LNCaP clone FGC (cell line): ENCODE measurements at places on chromosomes 3 and 15.

DNA sequence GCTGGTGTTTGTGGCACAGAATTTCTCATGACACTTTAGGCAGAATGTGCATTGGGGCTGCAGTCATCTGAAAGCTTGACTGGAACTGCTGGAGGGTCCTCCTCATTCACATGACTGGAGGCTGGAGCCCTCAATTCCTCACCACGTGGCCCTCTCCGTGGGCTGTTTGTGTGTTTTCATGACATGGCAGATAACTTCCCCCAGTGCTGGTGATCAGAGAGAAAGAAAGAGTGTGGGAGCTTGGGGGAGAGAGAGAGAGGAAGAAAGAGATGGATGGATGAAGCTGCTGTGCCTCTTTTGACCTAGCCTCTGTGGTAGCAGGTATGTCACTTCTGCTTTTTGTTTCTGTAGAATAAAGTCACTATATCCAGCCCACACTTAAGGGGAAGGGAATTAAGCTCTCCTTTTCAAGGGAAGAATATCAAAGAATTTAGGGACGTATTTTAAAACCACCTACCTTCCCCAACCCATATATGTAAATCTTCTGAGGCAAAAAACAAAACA, 169.6 kb upstream of the IL12A start:
- DNase-seq = no peak

DNA sequence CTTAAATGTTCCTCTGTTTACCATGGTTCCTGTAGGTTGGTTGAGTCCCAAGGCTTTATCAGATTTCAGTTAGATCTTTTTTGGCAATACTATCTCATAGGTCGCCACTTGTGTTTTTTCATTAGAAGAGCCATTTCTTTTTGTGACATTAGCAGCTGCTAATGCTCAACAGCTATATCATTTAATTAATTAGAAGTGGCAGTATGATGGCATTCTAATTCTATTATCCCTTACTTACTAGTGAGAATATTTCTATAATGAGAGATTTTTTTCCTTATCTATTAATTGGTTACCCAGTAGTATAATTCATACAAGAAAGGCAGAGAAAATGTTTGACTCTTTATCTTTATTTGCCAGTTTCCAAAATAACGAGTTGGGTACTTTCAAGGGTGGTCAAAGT, 25.2 kb downstream of the FRMD4B start:
- DNase-seq = no peak

- peak; percentile 90 for DNase-seq
Observed at GRCh38 chr3:10459954-10460754, 45.2 kb downstream of the ATP2B2 start.

DNA sequence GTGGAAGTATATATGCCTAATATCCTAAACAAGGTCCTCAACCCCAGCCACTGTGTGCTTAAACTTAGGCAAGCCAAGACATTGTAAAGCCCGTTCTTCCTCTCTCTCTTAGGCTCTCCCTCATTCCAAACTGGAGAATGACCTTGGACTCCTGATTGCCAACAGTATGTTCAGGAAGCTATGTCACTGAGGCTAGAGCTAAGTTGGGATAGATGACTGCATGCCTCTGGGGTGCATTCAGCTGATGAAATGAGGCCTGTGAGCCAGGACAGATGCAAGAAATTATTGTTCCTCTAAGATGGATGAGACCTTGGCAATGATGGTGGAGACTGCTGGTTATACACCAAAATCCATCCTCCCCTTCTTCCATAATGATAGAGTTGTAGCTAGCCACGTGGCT, 27.9 kb upstream of the TBC1D21 start:
- no peak for DNase-seq

GRCh38 chr15:88231909-88232644, 24.5 kb downstream of the NTRK3 start:
- DNase-seq = no peak

DNA sequence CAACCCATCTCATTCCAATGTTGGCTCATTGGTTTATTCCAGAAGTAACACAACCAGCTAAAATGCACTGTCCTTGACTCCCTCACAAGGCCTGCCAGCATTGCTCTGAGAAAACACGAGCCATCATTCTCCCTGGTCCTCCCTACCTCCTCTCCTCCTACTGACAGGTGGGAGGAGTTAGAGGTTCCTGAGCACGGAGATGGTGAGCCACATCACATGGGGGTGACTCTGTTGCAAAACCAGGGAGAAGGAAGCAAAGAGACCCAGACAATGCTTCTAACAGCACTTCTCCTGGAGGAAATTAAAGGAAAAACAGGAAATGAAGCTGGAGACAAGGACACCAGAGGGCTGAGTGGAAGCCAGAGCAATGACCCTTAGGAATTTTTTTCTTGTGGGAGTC, 667.4 kb downstream of the NTRK3 start:
- no peak for DNase-seq

DNA sequence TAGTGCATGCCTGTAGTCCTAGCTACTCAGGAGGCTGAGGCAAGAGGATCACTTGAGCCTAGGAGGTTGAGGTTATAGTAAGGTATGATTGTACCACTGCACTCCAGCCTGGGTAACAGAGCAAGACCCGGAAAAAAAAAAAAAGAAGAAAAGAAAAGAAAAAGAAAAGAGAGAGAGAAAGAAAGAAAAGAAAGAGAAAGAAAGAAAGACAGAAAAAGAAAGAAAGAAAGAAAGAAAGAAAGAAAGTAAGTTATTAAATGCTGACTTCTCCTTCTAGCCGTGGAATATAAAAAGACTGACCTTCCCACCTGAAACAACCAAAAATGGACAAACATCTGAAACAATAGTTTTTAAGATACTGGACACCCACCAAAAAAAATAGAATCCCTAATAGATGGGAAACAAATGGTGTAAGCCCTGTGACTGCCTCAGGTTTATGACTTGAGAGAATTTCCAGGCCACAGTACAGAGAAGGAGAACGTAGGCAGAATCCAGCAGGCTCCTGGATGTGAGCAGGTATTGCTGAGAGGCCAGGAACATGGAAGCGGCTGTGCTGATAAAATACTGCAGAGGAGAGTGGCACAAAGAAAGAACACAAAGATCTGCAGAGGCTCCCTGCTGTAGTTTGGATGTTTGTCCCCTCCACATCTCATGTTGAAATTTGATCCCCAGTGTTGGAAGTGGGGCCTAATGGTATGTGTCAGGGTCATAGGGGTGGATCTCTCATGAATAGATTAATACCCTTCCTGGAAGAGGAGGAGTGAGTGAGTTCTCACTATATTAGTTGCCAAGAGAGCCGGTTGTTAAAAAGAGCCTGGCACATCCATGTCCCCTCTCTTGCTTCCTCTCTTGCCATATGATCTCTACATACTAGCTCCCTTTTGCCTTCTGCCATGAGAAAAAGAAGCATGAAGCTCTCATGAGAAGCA, 41.8 kb upstream of the PRSS50 start:
- no peak for DNase-seq

GRCh38 chr3:71805199-71805598, 20.3 kb upstream of the PROK2 start:
- no peak for DNase-seq

- DNase-seq = no peak
Observed at GRCh38 chr15:63246691-63247469, 30.5 kb upstream of the APH1B start.

DNA sequence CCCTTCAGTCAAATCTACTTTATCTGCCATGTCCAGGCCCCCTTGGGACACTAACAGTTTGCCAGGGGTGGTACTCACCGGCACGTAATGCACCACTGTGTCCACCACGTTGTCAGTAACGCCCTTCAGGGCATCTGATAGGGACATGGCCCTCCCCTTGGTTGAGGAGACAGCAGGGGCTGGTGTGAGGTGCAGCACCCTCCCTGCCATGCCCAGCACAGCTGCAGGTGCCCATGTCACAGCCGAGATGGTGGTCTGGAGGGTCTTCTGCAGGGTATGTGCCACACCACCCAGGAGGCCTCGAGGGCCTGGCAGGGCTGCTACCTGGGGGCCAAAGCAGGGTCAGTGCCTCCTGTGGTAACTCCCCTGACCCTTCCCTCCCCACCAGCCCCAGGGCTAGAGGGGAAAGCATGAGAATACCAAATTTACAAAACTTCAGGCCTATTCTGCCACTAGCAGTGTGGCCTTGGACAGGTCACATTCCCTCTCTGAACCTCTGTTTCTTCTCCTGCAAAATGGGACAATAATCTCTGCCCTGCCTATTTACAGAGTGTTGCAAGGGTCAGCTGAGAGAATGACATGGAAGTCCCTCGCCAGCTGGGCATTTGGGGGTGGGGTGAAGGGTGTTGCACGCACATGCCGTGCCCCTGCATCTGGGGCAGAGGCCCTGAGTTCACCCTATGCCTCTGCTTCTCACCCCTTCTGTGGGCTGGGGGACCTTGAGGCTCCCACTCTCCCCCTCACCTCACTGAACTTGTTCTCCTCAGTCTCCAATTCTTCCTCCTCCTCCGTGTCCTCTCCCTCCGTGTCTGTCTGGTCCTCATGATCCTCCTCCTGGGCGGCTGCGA, 11.8 kb upstream of the KIF7 start:
- DNase-seq = no peak

DNA sequence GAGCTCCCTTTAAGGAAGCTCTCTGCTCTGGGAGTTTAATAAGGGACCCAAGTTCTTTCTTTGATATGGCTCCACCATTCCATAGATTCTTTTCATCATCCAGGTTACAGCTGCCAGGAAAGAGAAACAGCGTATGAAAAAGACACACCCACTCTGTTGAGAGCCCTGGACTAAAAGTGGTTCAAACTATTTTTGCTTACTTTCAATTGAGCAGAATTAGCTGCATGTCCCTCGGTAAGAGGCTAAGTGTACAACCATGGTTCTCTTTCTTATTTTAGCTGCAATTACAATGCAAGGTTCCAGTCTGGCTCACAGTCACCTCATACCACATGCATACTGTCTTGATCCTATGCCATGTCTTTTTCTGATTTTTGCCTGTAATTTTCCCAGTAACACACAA, 1288.3 kb downstream of the NSUN3 start:
- no peak for DNase-seq

GRCh38 chr15:53709821-53710220, 49.6 kb downstream of the WDR72 start:
- no peak for DNase-seq

GRCh38 chr3:177887475-177887874, 648.8 kb upstream of the KCNMB2 start:
- no peak for DNase-seq

DNA sequence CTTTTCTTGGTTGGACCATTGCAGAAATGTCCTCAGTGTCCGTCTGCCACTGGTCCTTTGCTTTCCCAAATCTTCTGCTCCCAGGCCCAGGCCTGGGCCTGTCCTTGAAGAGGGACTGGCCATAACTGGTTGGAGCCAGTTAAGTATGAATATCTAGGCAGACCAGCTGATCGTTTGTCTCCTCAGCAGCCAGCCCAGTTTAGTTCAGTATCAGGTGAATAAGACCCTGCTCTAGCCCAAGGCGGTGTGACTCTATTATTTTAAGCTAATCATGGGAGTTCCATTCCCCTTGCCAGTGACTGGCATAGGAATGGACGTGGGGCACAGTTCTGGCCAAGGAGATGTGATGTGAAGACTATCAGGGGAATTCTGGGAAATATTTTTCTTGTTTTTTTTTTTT, 73.9 kb upstream of the RASGRF1 start:
- DNase-seq = no peak

GRCh38 chr3:134132961-134133360, 103.2 kb upstream of the SLCO2A1 start:
- no peak for DNase-seq

DNA sequence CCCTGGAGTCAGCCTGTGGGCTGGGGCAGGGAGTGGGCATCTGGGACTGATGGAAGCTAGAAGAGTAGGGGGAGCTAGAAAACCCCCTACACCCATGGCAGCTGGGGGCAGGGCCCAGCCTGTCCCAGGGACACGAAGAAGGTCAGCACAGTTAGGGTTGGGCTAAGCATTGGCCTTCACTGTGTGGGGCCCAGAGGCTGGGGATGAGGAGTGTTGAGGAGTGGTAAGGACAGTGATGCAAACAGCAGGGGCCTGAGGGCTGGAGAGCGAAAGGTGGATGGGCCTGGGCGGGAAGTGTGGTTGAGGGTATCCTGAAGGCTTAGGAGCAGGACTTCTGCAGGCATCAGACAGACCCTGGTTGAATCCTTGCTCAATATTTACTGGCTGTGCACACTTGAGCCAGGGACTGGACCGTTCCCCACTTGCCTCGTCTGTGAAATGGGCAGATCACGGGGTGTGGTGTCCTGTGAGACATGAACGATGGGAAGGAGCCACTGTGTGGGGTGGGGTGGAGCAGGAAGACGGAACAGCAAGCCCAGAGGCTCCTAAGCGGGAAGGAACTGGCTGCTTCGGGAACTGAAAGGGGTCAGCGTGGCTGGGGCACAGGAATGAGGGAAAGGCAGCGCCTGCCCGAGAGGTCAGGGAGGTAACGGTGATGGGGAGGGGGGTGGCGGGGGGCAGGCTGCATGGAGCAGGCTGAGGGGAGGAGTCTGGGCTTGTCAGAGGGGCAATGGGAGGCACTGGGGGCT, 7.3 kb downstream of the PRKCD start:
- no peak for DNase-seq

GRCh38 chr3:20406611-20407011, 220.6 kb upstream of the SGO1 start:
- no peak for DNase-seq

DNA sequence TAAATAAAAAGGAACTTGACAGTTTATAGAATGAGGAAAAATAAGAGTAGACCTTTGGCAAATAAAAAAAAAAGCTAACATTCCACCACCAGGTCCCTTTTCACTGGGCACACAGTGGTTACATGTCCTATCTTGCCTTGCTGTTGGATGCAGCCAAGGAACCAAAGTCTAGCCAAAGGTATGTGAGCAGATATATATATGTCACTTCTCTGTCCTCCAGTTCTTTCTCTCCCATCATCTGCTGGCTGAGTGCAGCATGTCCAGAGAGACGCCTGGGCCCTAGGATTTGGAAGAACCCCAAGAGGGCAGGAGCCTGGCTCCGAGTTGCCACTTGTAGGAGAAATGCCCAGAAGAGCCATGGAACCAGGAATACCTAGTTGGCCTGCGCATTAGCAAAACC, 104.7 kb downstream of the SERPINI1 start:
- DNase-seq = no peak

DNA sequence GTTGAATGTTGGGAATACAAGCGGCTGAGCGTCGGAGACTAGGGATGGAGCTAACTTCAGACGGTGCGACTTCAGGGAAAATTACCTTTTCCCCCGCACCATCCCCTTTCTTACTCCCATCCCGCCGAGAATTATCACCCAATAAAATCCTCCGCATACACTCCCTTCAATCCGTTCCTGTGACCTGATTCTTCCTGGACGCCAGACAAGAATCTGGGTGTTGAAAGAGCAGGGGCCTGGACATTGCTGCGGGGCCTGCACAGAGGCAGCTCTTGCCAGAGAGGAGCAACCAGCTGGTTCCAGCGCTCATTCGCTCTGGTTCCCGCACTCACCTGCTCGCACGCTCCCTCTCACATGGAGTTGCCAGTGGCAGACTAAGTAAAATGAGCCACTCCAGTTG, 241.9 kb downstream of the ALCAM start:
- DNase-seq = no peak

DNA sequence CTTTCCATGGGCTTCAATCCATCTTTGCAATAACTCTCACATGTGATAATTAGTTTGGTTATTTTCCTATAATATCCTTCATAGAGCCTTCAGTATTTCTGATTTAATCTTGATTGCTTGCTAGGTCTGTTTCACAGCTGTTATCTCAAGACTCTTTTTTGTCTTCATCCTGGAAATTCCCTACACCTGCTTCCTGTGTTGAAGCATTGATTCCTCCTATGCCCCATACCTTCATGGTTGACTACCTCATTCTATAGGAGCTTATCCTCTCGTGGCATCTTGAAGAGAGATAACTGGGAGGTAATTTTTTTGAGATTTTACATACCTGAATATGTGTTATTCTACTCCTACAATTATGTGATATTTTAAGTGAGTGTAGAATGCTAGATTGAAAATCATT, 26.7 kb downstream of the PIK3CA start:
- no peak for DNase-seq

GRCh38 chr3:99808163-99808794, 9.4 kb upstream of the CMSS1 start:
- DNase-seq = peak; percentile 50
